ENCODE measurements at places on chromosomes 2 and 18. TPM values are rescaled to one million over a fixed set of nuclear protein-coding genes. Genes with fewer than 3 reads are reported as not detected.

The TCF23 gene
- total RNA-seq: not detected

The THUMPD2 gene
- 6.0 TPM for total RNA-seq

GRCh38 chr2:196217116-196217515 lies 45.7 kb upstream of the STK17B start:
- H3K27me3 ChIP-seq: peaks cover 2% of the 10 kb centered on the region
- H3K36me3 ChIP-seq: peaks cover 9% of the 10 kb centered on the region

The LBX2 gene
- 0.96 TPM for total RNA-seq

- DNase-seq: no peak
- peaks cover 2% of the 10 kb centered on the region for H3K27me3 ChIP-seq
- peak overlapping the region; percentile 28 for H3K27ac ChIP-seq
- H3K36me3 ChIP-seq: peaks cover 12% of the 10 kb centered on the region
These were observed 259.2 kb downstream of the NDUFA10 start for GRCh38 chr2:239765911-239766310.

GRCh38 chr18:13139885-13140450 lies 78.6 kb upstream of the LDLRAD4 start:
- DNase-seq: no peak
- H3K27me3 ChIP-seq: peaks cover 15% of the 10 kb centered on the region
- H3K27ac ChIP-seq: no peak overlapping the region
- H3K36me3 ChIP-seq: peaks cover 25% of the 10 kb centered on the region
- H3K4me3 ChIP-seq: no peak overlapping the region
- H3K4me1 ChIP-seq: peaks cover 1% of the 10 kb centered on the region

GRCh38 chr2:73981081-73982001 lies 3.4 kb upstream of the TET3 start:
- no peak overlapping the region for H3K27ac ChIP-seq
- H3K4me1 ChIP-seq: peaks cover 22% of the 10 kb centered on the region
- peak overlapping the region; percentile 91 for H3K4me3 ChIP-seq

GRCh38 chr2:206845877-206846276 lies 80.5 kb downstream of the FASTKD2 start:
- H3K27me3 ChIP-seq: no peaks in the 10 kb centered on the region
- no peak for DNase-seq
- H3K27ac ChIP-seq: no peak overlapping the region
- no peaks in the 10 kb centered on the region for H3K36me3 ChIP-seq
- H3K4me3 ChIP-seq: no peak overlapping the region

DNA sequence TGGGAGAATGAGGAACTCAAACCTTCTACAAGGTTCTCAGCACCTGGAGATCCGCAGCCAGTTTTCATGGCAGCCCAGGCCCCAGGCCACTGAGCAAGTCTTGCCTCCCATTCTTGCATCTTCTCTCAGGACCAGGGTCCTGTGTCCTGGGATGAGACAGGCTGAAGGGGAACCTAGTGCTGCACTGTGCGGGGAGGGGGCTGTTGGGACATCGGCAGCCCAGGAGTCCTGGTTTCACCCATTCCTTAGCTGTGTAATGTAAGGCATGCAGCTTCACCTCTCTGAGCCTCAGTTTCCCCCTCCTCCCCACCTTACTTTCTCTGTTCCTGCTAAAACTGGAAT lies 43.9 kb downstream of the TNS1 start:
- no peak overlapping the region for H3K27ac ChIP-seq
- DNase-seq: no peak
- H3K36me3 ChIP-seq: no peaks in the 10 kb centered on the region
- peaks cover 6% of the 10 kb centered on the region for H3K27me3 ChIP-seq
- no peak overlapping the region for H3K4me3 ChIP-seq
- H3K4me1 ChIP-seq: peaks cover under 1% of the 10 kb centered on the region

The XDH gene
- 1.3 TPM for total RNA-seq
